ENCODE measurements at places on chromosomes 5 and 9.

GRCh38 chr9:72897069-72897649, 55.7 kb downstream of the ALDH1A1 start:
- no peak for DNase-seq

DNA sequence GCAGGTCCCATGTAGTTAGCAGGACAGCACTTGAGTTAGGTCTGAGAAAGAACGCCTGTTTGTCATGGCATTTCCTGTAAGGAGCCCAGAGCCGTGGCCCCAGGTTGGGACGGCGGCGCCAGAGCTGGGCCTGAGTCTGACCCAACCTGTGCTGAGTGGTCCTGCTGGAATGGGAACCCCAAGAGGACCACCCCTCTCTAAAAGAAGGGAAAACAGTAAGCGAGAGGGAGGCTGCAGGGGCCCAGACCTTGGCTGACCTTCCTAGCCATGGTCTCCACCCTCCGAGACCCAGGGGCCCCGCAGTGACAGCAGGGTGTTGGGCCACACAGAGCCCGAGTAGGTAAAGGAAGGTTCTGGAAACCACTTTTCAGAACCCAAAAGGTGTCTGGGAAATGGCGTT, 1.8 kb upstream of the LRRC14B start:
- no peak for DNase-seq

DNA sequence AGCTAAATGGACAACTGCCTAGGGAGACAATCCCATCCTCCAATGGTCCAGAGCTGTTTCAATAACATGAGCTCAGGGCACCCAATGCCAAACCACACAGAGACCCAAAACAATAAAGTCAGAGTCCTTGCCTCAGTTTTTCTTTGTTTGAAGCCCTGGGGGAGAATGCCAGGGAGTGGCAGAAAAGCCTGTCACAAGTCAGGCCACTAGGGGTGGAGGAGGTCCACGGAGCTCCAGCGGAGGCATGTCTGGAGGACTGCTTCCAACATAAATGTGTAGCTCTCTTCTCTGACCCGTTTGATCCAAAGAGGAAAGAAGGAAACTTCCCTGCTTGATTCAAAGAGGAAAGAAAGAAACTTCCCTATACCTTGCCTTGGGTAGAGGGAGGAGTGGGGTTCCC, 175.3 kb downstream of the HSPA4 start:
- no peak for DNase-seq

DNA sequence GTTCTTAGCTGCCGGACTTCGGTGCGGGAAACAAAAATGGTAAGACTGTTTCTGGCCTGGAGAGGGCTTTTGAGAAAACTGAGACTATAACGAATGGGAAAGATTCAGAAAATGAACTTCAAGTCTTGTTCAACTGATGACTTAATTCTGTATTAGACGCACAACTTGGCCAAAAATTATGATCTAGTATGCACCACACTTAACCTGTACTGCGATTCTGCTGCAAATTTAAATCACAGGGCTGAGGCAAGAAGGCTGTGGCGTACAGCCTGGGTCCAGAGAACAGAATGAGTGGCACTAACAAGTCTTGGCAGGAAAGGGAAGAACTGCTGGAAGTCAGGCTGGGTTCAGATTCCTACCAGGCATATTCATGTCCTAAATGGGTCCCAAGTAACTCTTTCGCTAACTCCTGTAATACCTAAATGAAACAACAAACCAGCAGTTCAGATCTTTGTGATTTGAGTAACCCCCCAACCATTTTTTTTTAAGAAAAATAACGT, 781 bp upstream of the COL23A1 start:
- DNase-seq = no peak

GRCh38 chr9:136720251-136720897, 8.0 kb downstream of the DIPK1B start:
- DNase-seq = no peak

DNA sequence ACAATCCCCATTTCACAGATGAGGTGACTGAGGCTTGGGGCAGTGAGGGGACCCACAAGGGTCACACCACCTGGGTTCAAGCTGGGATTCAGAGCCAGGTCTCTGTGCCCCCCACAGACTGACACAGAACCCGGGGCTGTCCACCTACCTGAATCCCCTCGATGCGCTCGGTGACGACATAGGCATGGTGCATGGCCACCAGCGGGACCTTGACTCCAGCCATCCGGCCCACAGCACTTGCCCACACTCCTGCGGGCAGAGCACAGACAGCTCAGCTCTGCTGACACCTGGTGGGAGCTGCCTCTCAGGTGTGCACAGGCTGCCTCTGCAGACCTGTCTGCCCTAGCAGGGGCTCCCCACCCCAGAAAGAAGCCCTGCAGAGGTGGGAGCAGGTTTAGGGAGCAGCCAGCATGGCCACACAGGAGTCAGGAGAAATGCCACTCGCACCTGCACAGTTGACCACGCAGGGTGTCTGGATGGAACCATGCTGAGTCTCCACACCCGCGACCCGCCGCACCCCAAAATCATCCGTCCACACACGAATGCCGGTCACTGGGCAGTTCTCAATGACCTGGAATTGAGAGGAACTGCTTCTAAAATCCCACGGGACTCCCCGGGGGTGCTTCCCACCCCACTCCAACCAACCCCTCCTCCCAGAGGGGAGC, 8.4 kb downstream of the SARDH start:
- no peak for DNase-seq

- no peak for DNase-seq
Measured at GRCh38 chr9:125343518-125344275, 82.1 kb downstream of the GAPVD1 start.

DNA sequence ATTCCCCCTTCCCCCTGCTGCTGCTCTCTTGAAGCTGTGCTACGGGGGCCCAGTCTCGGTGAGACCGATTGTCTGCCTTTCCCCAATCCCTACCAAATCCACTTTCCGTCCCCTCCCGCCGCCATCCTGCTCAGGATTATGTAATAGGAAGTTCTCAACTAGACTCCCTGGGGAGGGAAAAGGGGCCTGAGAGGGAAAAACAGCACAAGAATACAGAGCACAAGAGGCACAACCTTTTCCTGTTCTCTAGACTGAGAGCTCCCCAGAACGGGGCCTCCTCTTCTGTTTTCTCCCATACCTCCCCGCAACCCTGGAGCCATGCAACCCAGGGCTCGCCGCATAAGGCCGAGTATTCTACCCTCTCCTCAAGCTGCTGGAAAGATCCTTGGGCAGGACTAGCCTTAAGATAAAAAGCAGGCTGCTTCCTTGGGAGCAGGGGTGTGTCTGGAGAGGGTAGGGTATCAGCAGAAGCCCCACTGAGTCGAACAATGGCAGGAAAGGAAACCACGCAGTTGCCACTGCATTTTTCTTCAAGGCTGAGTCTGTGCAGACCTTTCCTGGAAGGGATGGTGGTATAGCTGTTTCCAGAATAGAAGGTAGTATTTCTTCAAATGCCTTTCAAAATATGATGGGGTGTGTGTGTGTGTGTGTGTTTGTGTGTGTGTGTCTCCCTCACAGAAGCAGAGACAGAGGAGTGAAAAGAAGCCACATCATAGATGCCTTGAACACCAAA, 12.9 kb downstream of the MYORG start:
- DNase-seq = no peak

DNA sequence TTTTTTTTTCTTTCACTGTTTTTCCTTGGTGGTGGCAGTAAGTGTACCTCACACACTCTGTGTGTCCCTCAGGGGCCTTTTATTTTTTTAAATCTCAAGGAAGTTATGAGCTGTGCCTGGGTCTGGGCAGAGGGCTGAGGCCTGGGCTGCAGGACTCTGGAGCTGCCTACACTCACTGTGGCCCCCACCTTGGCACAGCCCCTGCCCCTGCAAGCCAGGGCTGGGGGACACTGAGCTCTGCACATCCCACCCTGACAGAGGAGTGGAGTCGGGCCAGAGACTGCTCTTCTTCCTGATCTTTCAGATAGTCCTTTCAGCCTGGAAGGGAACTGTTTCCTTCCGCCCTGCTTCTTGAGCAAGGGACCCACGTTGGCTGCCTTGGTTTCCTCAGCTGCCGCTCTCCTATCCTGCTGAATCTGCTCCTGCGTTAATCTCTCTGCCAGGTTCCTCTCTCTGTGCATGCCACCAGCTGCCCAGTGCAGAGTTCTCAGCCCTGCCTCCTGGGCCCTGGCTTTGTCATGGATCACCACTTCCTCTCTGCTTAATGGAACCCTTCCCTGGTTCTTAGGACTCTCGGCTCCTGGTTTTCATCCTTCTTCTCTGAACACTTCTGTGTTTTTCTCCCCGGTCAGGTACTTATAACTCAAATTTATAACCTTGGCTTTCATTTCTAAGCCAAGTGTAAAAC, 502.3 kb downstream of the DIRAS2 start:
- DNase-seq = no peak

DNA sequence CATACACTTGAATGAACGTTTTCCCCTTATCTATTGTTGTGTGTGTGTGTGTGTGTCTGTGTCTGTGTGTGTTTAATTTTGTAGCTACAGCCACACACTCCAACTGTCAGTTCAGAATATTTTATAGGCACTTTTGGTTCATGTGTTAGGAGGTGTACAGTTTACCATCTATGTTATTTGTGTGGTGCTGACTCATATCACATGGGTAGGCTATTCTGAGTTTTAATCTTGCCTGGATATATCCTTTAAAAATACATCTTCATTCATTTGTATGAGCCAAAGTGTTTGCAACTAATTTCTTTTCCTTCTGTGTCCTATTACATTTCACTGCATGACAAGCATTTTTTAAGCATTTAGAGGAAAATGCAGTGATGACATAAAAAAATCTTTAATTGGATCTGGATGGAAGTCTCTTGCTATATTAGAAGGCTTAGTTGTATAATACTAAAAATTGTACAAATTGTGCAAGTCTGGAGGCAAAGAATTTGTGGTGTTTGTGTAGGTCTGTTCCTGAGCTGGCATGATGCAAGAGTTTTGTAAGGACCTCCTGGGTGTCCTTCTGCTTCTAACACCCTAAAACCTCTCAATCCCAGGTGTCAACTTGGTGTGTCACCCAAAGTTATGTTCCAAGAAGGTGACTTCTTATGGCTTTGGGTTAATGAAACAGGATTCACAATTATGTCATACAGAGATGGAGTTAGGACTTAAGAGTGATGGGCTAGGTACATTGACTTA, 52.4 kb upstream of the HMHB1 start:
- DNase-seq = no peak

DNA sequence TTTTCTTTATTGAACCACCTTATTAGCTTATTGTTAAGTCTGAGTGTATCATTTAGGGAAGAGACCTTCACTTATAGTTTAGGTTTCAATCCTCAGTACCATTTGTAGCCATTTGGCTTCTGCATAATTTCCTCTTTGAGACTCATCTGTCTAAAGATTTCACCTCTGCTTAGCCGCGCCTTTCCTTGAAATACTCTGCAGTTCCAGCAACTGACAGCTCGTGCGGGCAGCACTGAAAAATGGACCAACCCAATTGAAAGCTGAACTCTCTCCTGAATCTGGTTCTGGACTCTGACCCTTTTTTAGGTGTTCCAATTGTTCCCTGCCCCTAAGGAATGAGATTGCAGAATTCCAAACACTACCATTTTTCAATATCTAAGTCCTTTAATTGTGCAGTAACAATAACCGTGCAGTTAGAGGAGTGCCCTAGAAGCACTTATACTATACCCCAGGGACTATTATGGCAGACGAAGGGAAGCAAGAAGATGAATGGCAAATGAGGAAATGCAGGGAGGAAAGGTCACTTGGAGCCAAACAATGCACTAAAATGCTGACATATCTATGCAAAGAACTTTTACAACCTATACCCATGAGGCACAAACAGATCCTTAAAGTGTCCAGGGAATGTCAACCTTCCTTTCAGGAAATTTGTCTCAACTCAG, 50.1 kb upstream of the PDE4D start:
- no peak for DNase-seq

GRCh38 chr9:136944212-136944518, 373 bp downstream of the FBXW5 start:
- DNase-seq = no peak

DNA sequence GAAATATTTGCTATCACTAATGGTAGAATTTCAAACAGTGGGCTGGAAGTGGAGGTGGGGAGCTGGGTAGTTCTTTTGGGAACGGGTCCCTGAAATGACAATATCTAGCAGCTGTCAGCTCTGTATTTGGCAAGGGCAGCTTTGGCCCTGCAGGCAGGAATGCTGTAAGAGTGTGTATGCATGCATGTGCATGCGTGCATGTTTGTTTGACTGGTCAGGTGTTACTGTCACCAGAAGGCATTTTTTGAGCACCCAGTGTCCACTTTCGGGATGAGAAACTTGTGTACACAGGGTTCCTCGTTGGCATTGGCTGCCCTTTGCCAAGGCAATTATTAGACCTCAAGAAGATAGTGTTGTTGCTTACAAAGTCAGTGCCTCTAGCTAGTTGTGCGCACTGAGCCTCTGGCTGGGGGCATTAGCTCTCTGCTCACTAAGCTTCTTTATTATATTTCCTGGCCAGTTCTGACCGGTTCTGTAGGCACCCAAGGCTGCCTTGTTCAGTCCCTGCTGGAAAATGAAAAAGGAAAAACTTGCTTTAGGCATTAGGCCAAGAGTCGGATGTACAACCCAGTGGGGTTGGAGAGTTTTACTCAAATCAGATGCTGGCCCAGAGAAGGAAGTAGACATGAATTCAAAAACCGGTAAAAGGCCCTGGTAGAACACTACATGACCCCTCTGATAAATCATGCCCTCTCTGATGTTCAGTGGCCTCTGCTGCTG, 2.0 kb downstream of the CYFIP2 start:
- DNase-seq = no peak

DNA sequence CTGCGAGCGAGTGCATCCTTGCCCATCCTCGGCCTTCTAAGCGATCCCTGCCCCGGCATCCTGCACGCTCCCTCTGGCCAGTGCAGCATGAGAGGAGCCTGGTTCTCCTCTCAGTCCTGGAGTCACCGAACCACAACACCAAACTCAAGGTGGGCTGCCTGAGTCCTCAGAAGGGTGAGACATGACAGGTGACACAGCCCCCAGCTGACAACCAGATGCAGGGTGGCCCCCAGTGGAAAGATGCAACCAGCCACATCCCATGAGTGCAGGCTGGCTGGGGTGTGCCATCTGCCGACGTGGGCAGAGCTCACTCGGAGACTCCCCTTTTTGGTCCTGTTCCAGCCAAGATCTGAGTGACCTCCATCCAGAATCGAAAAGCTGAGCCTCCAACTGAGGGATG, 58.4 kb downstream of the COL23A1 start:
- DNase-seq = no peak

DNA sequence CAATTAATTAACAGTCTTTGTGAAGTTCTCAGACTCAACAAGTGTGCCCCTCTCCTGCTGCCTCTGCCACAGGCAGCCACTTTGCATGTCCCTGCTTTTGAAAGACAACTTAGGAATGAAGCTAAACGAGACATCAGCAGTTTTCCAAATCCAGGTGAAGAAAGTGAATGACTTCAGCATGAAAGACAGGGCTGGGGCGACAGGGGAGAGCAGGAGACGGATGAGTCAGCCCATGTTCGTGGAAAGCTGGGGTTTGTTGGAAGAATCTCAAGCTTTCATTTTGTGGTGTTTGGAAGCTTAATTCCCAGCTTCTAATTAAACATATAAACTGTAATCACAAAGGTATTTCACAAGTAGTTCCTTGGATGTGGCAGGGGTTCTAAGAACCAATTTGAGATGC, 207.8 kb upstream of the MAP3K1 start:
- DNase-seq = no peak

DNA sequence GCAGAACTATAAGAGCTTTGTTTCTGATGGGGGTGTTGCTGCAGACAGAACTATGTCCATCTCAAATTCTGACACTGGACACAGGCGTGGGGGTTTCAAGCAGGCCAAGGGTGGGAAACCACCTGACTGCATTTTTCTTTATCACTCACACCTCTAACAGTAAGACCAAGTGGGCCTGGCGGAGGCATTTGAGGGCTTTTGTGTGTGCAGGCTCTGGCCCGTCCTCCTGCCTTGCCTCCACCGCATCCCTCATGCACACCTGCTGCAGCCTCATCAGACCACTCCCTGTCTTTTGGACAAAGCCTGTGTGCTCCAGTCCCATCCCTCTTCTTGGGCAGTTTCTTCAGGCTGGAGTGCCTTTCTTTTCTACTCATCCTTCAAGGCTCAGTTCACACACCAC, 7.9 kb downstream of the OR13J1 start:
- no peak for DNase-seq

All from stimulated activated CD8-positive, alpha-beta memory T cell treated with anti-CD3 and anti-CD28 coated beads, Interleukin-15, amount 100 ng/mL, for 1 hour (primary cell).